ENCODE measurements at places on chromosomes 4 and X.
A peak's percentile ranks its signal among the peaks of the same experiment; 100 is the strongest.

GRCh38 chr4:3829211-3829955, 63.2 kb downstream of the ADRA2C start:
- no peak for DNase-seq

- DNase-seq, result no peak
Observed at GRCh38 chr4:114076899-114077570, 97.6 kb upstream of the ARSJ start.

DNA sequence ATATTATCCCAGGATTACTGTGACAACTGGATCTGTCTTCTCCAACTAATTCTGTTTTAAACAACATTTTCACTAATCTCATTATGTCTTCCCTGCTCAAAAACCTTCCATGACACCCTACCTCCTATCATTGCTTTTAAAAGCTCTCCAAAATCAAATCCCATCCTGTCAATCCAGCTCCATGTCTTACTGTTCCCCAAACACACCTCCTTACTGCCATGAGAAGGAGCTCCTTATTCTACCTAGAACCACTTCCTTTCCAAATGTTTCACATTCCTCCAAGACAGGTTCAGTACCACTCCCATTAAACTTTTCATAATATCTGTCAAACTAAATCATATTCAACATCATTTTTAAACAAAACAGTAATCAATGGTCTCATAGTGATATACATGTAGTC, 66.9 kb upstream of the WDR17 start:
- no peak for DNase-seq

DNA sequence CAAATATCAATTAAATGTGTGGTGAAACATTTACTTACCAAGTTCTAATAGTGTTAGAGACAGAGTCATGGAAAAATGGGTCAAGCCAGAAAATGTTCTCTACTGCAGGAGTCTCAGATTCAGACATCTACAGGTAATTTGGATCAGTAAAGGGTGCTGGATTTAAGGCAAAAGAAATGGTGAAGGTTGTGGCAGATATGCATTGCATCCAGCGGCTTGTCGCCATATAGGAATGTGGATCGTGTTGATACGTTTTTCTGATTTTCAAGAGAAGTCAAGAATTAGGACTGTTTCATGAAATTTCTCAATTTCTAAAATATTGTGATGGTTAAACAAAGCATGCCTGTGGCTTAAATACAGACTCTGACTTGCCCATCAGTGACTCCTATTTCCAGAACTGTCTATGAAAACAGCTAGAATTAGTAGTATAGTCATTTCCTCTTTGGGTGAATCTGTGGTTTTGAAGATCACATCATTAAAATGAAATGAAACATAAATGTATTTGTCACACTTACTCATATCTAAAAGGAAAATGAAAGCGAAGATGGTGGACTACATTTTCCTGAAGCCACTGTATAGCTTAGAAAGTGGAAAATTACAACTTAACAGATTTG, 110.1 kb upstream of the VEGFC start:
- DNase-seq, result no peak

- DNase-seq, result no peak
Observed at GRCh38 chr4:176548571-176548970, 228.8 kb downstream of the SPCS3 start.

- DNase-seq, result no peak
Observed at GRCh38 chr4:4249866-4250265, 1.8 kb upstream of the TMEM128 start.

DNA sequence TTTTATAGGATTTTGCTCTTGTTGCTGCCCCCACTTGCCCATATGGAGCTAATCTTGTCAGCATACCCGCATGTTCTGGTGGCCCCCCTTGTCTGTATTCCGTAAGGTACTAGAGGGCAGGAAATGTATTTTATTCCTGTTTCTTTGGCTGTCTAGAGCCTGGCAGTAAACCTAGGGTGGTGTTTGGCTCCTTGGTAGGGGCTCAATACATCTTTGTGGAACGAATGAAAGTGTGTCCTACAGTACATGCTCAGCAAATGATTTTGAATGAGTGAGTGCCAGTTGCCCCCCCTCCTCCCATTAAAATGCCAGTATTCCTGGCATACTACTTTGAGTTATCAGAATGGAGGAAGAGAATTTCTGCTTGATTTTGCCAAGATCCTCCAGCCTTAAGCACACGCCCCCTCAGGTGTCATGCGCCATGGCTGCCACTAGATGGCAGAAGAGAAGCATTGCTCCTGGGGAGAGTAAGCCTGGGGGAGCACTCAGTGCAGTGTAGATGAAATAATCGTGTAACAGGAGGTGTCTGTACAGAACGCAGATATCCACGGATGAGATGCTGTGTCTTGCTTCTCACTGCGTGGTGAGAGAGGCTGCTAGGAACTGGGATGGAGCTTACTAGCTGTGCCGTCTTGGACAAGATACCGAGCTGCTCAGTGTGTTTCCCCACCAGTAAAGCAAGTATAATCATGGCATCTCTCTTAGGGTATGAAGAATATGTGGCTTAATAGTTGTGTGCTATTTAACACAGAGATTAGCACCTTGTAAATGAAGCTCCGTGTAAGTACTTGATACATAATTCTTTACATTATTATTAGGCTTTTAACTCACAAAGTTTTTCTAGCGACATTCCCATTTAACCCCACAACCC, 17.2 kb upstream of the RNF212 start:
- DNase-seq, result peak; percentile 66

DNA sequence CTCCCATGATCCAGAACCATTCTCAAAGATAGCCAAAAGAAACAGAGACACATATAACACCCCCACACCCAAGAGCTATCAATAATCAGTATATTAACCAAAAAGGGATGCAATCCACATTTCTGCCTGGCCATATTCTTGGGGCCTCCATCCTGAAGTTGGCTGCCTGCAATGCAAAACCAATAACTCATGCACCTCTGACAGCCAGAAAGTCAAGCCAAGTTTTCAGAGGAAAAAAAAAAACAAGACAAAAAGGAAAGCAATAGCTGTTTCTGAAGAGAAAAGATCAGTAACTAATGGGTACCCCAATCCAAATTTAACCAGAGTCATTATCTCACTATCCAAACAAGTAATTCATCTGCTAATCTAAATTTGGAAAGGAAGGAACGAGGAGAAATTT, 7.3 kb upstream of the PRDM5 start:
- DNase-seq, result no peak

DNA sequence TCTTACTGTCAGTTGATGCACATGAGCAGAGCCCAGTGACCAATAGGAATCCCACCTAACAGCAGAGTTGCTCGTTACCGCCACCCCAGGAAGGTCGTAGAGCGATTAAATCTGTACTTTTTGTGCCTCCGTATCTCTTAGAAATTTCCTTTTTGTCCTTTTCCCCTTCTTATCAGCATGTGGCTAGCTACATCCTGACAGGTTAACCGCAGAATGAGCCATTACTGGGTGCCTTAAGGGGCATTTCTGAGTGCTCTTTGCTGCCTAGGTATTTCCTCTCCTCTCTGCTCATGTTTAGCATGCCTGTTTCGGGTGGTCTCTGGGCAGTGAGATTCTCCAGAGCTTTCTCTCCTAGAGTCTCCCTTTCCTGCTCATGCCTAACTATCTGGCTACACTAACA, 530.5 kb downstream of the FAM133A start:
- no peak for DNase-seq

- DNase-seq, result no peak
Observed at GRCh38 chrX:116204932-116205331, 34.4 kb downstream of the AGTR2 start.

- DNase-seq, result no peak
Observed at GRCh38 chr4:76023389-76023788, at the start of gene CXCL10. CXCL10 (minus strand) TSS chr4:76023497; CDS start chr4:76023431, 66 bp downstream.

DNA sequence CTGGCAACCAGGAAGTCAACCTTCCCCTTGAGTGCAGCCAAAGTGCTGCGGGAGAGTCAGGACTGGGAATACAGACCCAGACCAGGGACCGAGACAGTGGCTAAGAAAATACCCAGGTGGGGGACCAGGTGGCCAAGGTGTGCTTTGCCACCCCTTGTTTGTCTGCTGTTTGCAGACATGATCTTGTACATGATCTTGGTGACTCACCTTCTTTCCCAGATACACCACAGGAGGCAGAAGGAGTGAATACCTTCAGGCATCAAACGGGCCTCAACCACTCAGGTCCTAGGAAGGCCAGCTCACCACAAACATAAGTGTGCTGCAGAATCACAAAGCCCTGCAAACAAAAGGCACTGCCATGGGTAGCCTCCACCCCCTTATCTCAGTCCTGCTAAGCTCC, 62.0 kb downstream of the CNGA2 start:
- DNase-seq, result no peak

GRCh38 chr4:77201343-77201742, 44.3 kb downstream of the CCNG2 start:
- no peak for DNase-seq

DNA sequence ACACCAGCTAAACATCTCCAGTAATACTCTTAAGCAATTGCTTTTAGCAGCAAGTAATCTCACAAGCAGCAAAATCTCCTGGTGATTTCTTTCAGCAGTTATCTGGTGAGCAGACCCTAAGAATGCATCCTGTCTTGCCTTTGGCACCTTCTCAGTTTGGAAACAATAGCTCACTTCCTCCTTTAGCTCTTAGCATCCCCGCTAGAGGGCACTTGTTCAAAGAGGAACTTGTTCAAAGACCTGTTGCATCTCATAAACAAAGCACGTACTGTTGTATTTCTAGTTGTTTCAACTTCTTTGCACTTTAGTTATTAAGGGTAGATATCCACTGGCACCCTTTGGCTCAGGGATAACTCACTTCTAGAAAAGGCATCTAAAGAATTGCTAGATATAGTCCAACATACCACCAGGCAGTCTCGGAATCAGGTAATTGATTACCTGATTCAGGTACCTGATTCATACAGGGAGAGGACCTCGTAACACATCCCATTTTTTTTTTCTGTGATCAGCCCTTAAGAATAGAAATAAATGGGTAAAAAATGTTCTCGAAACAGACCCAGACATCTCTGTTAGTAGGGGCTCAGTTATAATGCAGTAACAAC, 81.9 kb upstream of the QRFPR start:
- no peak for DNase-seq

Data from stimulated activated CD4-positive, alpha-beta T cell treated with anti-CD3 and anti-CD28 coated beads, TNF-alpha, amount 100 ng/mL, for 4 hours (primary cell).